NCI-H1694 treated with DMSO at 0.1 percent for 48 hours (cell line): ENCODE measurements at places on chromosomes 7 and 10.

DNA sequence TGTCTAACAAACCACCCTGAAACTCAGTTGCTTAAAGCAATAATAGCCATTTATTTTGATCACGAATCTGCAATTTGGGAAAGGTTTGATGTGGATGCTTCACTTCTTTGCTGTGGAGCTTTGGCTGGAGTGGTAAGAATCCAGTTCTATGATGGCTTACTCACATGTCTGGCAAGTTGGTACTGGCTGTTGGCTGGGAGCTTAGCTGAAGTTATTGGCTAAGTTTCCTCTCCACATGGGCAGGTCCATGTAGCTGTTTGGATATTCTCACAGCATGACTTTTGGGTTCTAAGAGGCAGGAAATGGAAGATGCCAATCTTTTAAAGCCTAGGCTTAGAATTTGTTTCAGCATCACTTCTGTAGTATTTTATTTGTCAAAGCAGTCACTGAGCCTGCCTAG lies 277.6 kb upstream of the NRP1 start:
- DNase-seq = no peak

DNA sequence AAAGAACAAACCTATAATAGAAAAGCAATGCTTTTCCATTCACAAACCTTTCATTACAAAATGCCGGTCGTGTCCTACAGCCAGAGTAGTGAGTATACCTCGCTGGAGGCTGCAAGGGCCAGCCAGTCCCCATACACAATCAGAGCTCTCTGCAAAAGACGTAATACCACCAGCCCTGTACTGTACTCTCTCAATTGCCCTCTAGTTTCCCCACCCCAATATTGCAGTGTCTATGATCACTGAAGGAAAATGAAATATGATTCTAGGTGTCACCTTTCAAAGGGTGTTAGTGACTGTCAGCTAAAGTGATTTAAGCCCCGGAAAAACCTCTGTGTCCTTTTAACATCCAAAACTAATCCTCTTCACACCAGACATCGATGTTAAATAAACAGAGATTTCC lies 24.8 kb downstream of the PLXNA4 start:
- DNase-seq = no peak

GRCh38 chr7:138328215-138328614 lies 131.8 kb upstream of the TRIM24 start:
- DNase-seq = no peak

DNA sequence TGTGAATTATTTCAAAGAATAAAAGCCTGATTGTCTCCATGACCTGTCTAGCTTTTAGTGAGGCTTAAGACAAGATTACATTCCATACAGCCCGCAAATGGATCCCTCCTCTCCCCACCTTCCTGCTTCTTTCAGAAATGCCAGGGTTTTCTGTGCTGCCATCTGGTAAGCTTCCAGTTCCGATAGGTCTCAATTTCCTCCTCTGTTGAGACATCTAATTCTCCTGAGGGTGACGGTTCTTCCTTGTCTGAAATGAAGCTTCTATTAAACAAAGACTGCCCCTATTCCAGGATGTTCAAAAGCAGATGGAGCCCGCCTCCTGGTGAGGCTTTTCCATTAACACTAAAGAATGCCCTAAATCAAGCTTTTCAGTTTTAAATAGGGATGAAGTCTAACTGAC lies 295.6 kb downstream of the PTPRN2 start:
- no peak for DNase-seq

DNA sequence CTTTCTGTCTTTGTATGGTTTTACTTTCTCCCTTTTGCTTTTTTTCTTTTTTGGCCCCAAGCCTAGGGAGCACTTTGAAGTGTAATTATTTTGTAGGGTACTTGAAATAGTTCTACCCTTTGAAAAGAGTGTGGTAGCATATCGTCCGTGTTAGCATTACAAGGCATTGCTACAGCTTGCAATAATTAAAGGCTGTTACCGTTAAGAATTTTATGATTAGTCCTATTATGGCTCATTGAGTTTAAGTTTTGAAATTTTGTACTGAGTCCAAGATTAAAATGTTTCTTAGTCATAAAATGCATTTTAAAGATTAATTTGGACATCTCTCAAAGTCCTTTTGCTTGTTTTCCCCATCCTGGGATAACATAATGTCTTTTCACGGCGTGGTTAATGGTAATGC lies 490.0 kb upstream of the LRRN3 start:
- DNase-seq = no peak

- DNase-seq = no peak
Measured at GRCh38 chr7:37342176-37342687, 106.4 kb downstream of the ELMO1 start.
